NCI-H446 treated with DMSO at 0.1 percent for 48 hours (cell line): ENCODE measurements at places on chromosomes 4 and X.
A peak's percentile ranks its signal among the peaks of the same experiment; 100 is the strongest.

GRCh38 chr4:36353998-36354397 is 72.6 kb downstream of the DTHD1 start:
- DNase-seq: no peak

- no peak for DNase-seq
Measured at GRCh38 chr4:81404294-81404693, 67.4 kb downstream of the RASGEF1B start.

DNA sequence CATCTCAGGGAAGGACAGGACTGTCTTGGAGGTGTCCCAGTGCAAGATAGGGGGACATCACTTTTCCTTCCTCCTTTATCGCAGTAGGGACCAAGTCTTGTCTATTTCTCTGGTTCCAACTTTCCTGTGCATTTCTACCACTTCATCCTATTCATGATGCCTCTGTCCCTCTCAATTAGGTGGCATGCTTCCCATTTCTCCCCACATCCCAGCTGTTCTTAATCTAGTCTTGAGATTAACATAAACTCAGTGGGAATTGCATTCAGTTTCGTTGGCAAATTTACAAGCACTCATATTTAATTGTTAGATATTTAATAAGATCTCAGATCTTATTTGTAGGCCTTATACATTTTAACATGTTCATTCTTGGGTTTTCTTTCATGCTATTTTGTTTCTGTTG is 15.7 kb upstream of the ODAM start:
- DNase-seq: no peak

GRCh38 chrX:107551546-107551945 is 76.8 kb upstream of the PRPS1 start:
- peak; percentile 89 for DNase-seq

GRCh38 chrX:154026136-154027021 is 6.7 kb upstream of the IRAK1 start:
- DNase-seq: no peak

DNA sequence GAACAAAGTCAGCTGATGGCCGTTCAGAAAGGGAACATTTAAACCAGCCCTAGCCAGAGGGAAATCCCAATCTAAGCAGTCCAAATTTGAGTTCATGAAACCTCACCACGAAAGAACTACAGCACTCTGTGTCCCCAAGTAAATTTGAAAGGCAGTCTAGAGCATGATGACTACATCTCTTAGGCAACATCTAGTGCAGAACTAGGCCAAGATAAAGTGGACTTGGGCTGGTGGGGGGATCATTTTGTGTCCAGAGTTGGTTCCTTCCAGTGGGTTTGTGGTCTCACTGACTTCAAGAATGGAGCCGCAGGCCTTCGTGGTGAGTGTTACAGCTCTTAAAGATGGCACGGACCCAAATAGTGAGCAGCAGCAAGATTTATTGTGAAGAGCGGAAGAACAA is 64.9 kb downstream of the KLHL4 start:
- DNase-seq: no peak

GRCh38 chr4:69727926-69728325 is 32.5 kb downstream of the SULT1B1 start:
- no peak for DNase-seq

DNA sequence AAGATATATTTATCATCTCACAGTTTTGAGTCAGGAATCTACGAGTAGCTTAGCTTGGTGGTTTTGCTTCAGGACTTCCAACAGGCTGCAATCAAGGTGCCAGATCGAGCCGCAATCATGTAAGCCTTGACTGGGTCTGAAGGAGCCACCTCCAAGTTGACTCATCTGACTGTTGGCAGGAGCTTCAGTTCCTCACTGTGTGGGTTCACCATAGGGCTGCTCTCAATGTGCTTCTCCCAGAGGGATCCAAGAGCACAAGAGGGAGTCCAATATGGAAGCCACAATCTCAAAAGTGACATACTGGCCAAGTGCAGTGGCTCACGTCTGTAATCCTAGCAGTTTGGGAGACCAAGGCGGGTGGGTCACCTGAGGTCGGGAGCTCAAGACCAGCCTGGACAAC is 26.5 kb downstream of the DCHS2 start:
- DNase-seq: no peak

DNA sequence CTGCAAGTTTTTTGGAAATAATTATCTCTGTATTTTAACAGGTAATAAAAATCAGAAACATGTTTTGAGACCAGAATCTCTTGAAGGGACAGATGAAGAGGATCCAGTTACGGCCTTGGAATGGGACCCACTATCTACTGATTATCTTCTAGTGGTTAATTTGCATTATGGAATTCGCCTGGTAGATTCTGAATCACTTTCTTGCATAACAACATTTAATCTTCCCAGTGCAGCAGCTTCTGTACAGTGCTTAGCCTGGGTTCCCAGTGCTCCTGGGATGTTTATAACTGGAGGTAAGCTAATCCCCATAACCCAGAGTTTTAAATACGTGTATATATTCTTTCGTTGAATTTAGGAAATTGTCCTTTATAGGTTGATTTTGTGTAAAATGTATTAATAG is 59.4 kb downstream of the WDR17 start:
- DNase-seq: no peak

- no peak for DNase-seq
Measured at GRCh38 chr4:142493255-142494110, 352.6 kb downstream of the INPP4B start.

GRCh38 chr4:180436361-180436760 is 1806.8 kb upstream of the TENM3 start:
- no peak for DNase-seq

DNA sequence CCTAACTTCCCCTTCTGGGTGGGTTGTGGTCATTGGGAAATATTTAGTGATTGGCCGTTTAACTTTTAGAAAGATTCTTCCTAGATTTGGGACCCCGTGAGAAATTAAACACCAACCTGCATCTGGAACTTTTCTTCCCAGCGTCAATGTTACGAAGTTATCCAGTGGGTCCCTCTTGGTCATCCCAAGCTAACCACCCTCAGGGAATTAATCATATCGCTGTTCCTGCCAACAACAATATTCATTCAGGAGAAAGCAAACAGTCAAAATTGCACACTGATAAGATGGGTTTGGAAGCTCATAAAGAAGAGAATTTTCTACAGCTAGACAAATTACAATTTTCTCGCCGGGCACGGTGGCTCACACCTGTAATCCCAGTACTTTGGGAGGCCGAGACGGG is 121.2 kb upstream of the STX18 start:
- no peak for DNase-seq

DNA sequence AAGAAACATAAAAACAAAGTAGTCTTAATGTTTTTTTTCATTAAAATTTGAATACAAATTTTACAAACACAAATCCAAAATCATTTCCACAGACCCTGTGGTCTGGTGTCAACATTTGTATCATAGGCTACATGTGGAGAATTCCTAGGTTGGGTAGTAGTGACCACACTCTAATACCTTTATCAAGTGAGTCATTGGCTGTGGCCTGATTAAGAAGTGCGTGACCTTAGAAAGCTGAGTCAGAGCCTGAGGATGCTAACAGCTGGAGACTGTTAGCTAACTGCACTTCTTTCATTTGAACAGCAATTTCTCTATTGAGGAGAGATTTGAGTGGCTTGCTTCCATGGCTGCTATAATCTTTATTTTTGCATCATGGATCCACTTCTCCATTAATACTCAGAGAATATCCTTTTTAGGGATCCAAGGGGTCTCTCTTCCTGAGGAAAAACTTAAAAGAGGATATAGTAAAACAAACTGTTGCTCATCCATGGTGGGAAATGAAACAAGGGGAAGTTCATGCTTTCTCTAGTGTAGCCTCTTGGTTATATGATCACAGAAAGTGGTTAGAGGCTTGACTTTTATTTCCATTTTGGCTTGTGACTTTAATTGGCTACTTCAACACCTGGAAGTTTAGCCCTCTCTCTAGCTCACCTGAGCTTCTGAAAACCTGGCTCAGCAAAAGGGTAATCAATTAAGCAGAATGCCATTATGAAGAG is 335.8 kb downstream of the PABPC4L start:
- DNase-seq: no peak

- DNase-seq: no peak
Measured at GRCh38 chr4:88697588-88698329, at the start of gene NAP1L5. TSS of gene NAP1L5 (minus strand) at chr4:88697829. CDS start at chr4:88697754, 75 bp downstream.

- DNase-seq: no peak
Measured at GRCh38 chr4:28225689-28226353, 1365.2 kb downstream of the STIM2 start.

GRCh38 chr4:7199771-7200441 is 7.6 kb downstream of the SORCS2 start:
- no peak for DNase-seq

DNA sequence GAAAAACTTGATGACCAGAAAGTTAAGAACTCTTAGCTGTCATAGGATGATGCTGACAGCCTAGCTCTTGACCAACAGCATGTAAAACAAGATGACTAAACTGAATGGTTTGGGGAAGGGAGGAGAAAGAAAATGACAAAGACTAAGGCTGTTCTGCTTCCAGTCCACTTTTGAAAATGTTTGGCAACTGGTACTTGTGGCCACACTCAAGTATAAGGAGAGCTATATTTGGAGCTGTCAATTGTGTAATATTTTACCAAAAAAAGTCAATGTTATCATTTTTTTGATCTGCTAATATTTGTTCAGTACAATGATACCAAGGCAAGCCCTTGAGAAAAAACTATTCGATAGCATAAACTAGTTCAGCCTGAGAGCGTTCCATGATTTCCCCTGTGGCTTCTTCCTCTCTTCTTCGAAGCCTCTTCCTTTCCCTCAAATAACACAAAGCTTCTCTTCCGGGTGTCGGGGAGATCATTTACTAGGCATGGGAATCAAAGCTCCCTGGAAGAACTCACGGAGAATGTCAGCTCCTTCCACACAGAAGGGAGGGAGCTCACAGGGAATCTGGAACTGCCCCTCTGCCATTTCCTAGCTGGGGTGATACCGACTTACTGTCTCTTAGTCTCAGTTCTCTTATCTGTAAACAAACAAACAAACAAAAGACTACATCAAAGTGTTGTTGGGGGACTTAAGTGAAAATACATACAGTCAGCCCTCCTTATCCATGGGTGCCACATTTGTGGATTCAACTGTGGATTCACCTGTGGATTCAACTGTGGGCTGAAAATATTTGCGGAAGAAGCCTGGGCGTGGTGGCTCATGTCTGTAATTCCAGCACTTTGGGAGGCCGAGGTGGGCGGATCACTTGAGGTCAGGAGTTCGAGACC is 82.6 kb downstream of the SCD5 start:
- no peak for DNase-seq

DNA sequence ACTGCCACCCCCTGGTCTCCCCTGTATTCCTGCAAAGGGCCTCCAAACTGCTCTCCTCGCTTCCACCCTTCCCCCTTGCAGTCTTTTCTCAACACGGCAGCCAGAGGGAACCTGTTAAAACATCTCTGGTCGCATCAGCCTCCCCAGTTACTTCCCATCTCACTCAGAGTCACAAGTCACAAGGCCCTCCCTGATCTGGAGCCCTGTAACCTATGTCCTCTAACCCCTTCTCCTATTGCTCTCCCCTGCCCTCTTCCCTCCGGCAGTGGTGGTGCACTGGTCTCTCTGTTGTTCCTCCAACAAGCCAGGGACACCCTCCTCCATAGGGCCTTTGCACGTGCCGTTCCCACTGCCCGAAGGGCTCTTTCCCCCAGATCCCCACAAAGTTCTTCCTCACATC is 73.2 kb downstream of the SH3KBP1 start:
- DNase-seq: no peak

GRCh38 chr4:26197018-26197779 is 123.6 kb upstream of the RBPJ start:
- DNase-seq: no peak
